Suprapubic skin (tissue), 4 donors: ENCODE measurements at places on chromosomes 2 and 18. TPM values are rescaled to one million over a fixed set of nuclear protein-coding genes. Genes with fewer than 3 reads are reported as not detected.
A peak's percentile ranks its signal among the peaks of the same experiment; 100 is the strongest.

- H3K4me3 ChIP-seq, result peak overlapping the region; percentile 79
- H3K4me1 ChIP-seq, result peaks cover 40% of the 10 kb centered on the region
- no peaks in the 10 kb centered on the region for H3K27me3 ChIP-seq
- H3K36me3 ChIP-seq, result no peaks in the 10 kb centered on the region
- H3K27ac ChIP-seq, result peak overlapping the region; percentile 92
Measured at GRCh38 chr2:63587814-63588384, 378 bp downstream of the WDPCP start.

SERPINB3 gene
- 21.2 TPM for total RNA-seq

DNA sequence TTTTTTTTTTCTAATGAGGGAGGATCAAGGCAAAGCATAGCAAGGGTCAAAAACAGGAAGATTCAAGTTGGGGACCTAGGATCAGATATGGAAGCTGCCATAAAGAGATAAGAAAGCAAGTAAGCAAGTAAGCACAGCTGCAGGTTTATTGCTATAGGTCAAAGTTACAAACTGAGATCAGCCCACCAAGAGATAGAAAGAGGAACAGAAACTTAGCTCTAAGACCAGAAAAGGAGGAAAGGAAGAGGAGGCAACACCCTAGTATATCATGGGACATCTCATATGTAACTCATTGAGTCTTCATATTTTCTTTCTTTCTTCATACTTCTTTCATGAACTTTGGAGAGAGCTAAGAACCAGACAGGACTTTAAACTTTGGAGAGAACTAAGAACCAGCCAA lies 295.9 kb upstream of the CRIM1 start:
- H3K27ac ChIP-seq, result no peak overlapping the region
- no peaks in the 10 kb centered on the region for H3K4me1 ChIP-seq
- no peaks in the 10 kb centered on the region for H3K36me3 ChIP-seq
- no peak for DNase-seq

DNA sequence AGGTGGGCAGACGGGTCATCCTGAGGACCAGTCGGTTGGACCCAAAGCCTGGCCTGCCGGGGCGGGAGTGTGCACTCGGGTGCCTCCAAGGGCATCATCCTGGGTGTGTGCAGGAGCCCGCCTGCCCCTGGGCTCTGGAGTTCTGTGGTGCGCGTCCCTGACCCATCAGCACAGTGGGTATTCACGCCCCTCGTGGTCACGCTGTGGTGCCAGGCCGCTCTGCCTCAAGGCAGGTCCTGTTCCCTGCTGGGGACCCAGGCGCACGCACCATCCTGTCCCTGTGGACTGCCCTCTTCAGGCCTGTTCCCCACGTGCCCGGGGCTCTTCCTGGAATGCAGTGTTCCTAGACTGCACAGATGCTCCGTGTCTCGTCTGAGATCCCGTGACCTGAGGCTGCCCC lies 14.3 kb upstream of the D2HGDH start:
- H3K27ac ChIP-seq, result no peak overlapping the region
- DNase-seq, result no peak
- no peaks in the 10 kb centered on the region for H3K27me3 ChIP-seq
- peaks cover 96% of the 10 kb centered on the region for H3K36me3 ChIP-seq
- no peak overlapping the region for H3K4me3 ChIP-seq

- H3K27me3 ChIP-seq, result no peaks in the 10 kb centered on the region
- H3K4me1 ChIP-seq, result peaks cover 33% of the 10 kb centered on the region
- H3K27ac ChIP-seq, result no peak overlapping the region
- H3K4me3 ChIP-seq, result no peak overlapping the region
- DNase-seq, result peak; percentile 67
- peaks cover 16% of the 10 kb centered on the region for H3K36me3 ChIP-seq
Measured at GRCh38 chr2:72138011-72138881, 9.4 kb downstream of the CYP26B1 start.

DNA sequence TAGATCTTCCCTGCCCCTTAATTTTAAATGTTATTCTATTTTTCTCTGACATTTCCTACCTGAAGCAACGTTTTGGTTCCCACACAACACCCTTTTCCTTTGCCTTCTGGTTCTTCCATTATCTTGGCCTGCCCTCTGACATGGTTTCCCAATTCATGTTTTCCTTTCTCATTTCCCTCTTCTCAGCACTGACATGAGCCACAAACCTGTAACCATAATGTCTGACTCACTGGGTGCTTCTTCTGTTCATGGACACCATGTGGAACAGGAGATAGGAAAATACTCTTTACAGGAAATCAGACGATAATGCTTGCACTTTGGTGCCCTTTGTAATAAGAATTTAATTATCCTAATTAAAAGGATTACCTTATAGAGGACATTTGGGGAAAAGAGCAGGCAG lies 142.0 kb downstream of the ZEB2 start:
- peaks cover 5% of the 10 kb centered on the region for H3K4me1 ChIP-seq
- no peak for DNase-seq
- H3K27me3 ChIP-seq, result no peaks in the 10 kb centered on the region
- no peaks in the 10 kb centered on the region for H3K36me3 ChIP-seq

DNA sequence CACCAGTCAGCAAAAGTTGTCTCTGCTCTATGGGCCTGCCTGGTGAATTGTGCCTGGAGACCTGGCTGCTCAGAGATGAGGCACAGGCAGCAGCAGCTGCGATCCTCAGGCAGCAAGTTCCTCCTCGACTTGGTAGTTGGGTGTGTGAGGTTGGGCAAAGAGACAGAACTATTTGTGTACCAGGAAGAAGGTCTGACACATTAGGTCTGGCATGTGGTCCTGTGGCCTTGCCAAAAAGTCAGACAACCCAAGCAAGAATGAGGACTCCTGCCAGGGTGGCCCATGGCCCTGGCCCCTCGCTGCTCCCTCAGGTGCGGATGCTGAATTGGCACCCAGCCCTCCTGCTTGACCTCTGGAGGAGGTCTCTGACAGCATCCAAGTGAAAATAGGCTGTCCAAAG lies 192.7 kb downstream of the DYSF start:
- no peaks in the 10 kb centered on the region for H3K36me3 ChIP-seq
- no peak overlapping the region for H3K27ac ChIP-seq
- H3K27me3 ChIP-seq, result no peaks in the 10 kb centered on the region

DNA sequence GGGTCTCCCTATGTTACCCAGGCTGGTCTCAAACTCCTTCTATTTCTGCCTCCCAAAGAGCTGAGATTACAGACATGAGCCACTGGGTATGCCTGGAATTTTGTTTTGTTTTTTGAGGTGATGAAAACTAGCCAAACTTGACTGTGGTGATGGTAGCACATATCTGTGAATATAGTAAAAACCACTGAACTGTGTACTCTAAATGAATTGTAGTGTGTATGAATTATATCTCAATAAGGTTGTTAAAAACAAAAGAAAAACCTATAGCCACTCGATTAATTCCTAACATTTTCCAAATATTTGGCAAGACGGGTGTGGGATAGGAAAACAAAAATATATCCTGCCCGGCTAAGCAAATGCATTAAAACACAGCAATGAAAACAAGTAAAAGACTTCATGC lies 1302.3 kb upstream of the CHAC2 start:
- H3K27ac ChIP-seq, result no peak overlapping the region
- H3K36me3 ChIP-seq, result no peaks in the 10 kb centered on the region
- H3K4me3 ChIP-seq, result no peak overlapping the region

DNA sequence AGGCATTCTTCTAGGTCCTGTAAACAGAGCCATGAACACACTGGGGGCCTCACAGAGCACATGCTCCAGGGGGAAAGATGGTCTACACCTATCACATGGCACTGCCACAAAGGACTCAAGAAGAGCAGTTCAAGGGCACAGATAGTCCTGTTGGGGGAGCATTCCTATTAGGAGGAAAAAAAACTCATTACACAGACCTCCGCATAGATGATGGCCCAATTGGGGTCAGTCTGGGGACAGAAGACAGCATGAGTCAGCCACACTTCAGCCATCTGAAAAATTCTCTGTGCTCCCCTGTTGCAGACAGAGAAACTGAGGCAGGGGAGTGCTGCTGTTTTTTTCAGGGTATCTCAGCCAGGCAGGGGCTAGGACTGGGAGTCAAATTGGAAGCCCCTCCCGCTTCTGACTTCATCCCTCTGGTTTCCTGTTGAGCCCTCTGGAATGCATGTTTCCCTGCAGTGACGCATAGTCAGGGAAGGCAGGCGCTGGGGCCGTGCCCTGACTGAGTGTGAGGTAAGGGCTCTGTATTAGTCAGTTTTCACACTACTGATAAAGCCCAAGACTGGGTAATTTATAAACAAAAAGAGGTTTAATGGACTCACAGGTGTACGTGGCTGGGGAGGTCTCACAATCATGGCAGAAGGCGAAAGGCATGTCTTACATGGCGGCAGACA lies 67.9 kb downstream of the RHOB start:
- H3K36me3 ChIP-seq, result no peaks in the 10 kb centered on the region
- peak; percentile 75 for DNase-seq
- H3K27ac ChIP-seq, result peak overlapping the region; percentile 78
- no peak overlapping the region for H3K4me3 ChIP-seq

DNA sequence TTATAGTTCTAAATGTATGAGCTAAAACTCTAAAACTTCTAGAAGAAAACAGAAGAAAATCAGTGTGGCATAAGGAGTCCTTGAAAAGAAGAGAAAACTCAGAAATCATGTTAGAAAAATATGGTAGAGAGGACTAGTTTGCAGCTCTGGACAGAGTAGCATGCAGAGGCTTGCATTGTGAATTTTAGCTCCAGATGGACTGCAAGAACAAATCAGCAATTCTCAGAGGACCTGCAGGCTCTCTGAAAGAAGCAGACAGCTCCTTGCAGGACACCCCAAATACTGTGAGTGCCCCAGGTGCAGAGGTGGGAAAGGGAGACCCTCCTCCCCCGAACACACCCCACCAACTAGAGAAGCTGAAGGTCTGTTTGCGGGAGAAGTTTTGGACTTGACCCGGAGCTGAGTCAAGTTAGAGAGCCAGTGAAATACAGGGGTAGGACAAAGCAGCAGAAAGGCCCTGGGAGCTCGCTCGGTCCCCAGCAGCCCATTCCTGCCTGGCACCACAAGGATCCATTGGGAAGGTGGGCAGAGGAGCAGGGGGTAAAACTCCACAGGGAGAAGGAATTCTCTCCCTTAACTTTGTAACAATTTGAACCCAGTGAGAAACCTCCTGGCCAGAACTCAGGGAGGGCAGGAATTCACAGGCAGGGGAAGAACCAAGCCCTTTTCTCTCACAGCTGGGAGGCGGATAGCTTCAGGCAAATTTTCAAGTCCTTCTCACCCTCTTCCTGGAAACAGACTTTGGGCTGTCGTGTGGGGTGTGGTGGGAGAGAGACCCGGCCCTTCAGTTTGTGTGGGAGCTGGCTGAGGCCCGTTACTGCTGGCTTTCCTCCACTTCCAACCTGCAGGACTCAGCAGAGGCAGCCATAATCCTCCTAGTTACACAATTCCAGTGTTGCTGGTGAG lies 216.2 kb upstream of the SLC35G4 start:
- H3K4me3 ChIP-seq, result no peak overlapping the region
- no peak for DNase-seq
- H3K27ac ChIP-seq, result no peak overlapping the region
- peaks cover 4% of the 10 kb centered on the region for H3K4me1 ChIP-seq
- H3K27me3 ChIP-seq, result no peaks in the 10 kb centered on the region

SALL3 gene
- total RNA-seq, result not detected

EVX2 gene
- total RNA-seq, result not detected

GRCh38 chr2:225056330-225057073 lies 14.2 kb upstream of the DOCK10 start:
- no peak overlapping the region for H3K27ac ChIP-seq
- no peak overlapping the region for H3K4me3 ChIP-seq
- H3K4me1 ChIP-seq, result no peaks in the 10 kb centered on the region
- no peak for DNase-seq

HTR2B gene
- total RNA-seq, result not detected

DNA sequence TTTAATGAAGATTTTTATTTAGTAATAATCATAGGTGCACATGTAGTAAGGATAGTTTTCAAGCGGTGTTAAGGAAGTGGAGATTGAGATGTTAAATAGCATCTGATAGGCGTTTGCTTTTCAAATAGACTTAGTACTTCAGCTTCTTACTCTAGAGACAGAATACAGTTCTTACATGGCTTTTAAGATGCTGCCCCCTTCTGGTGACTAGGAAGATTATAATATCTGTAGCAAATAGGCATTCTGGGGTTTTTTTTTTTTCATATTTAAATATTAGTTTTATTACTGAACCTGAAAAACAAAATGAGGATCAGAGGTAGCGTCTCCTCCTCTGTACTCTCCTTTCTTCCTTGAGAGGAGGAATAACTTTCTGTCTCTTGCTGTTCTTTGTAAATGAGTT lies 100.2 kb downstream of the AGAP1 start:
- H3K4me3 ChIP-seq, result no peak overlapping the region
- DNase-seq, result no peak
- no peaks in the 10 kb centered on the region for H3K4me1 ChIP-seq
- H3K27ac ChIP-seq, result no peak overlapping the region
- H3K36me3 ChIP-seq, result no peaks in the 10 kb centered on the region

GRCh38 chr2:85308896-85309555 lies 18.8 kb downstream of the TGOLN2 start:
- H3K4me3 ChIP-seq, result no peak overlapping the region
- H3K4me1 ChIP-seq, result peaks cover 8% of the 10 kb centered on the region
- no peak for DNase-seq
- H3K36me3 ChIP-seq, result peaks cover 26% of the 10 kb centered on the region
- no peaks in the 10 kb centered on the region for H3K27me3 ChIP-seq

SETBP1 gene
- 13.1 TPM for total RNA-seq

DNA sequence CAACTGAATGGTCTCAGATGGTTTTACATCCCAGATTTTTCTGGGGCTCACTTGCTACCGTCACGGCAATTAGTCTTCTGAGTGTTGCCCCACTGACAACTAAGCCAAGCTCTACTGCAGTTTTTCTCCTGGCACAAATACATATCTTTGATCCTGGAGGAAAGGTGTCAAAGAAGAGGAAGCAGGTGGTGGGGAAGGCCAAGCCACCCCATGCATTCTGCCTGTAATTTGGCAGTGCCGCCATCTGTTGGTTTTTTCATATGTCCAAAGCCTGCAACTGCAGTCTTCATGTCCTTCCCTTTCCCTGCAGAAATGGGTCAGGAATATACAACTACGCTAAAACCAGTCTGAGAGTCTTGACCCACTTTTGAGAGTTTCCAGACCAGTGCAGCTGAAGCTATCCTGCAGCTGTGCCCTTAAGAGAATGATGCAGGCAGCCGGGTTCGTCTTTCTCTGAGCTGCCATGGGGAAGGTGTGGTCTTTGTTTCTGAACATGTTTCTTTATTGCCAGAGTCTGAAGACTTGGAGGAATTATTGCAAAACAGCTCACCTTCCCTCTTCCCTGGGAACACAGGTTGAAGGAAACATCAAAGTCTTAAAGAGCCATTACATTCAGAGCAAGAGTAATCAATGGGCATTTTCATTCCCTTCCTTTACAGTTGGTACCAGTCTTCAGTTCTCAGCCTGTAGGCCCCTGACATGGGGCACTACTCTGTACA lies 71.8 kb upstream of the ATL2 start:
- H3K27ac ChIP-seq, result peak overlapping the region; percentile 76
- peaks cover 49% of the 10 kb centered on the region for H3K4me1 ChIP-seq
- no peaks in the 10 kb centered on the region for H3K36me3 ChIP-seq

SRD5A2 gene
- not detected for total RNA-seq

LYG1 gene
- total RNA-seq, result 4.0 TPM

- DNase-seq, result no peak
- peaks cover 7% of the 10 kb centered on the region for H3K4me1 ChIP-seq
- H3K4me3 ChIP-seq, result no peak overlapping the region
- no peak overlapping the region for H3K27ac ChIP-seq
- H3K27me3 ChIP-seq, result peaks cover 4% of the 10 kb centered on the region
Measured at GRCh38 chr2:69946351-69947324, 14.8 kb downstream of the ASPRV1 start.

- no peaks in the 10 kb centered on the region for H3K36me3 ChIP-seq
- no peak overlapping the region for H3K27ac ChIP-seq
- peaks cover 9% of the 10 kb centered on the region for H3K4me1 ChIP-seq
- no peak overlapping the region for H3K4me3 ChIP-seq
Measured at GRCh38 chr18:48875314-48875941, 75.3 kb downstream of the SMAD7 start.

GRCh38 chr18:55300936-55301531 lies 287.0 kb downstream of the TCF4 start:
- peaks cover 15% of the 10 kb centered on the region for H3K4me1 ChIP-seq
- no peak for DNase-seq
- H3K36me3 ChIP-seq, result no peaks in the 10 kb centered on the region
- H3K4me3 ChIP-seq, result peak overlapping the region; percentile 15
- peak overlapping the region; percentile 46 for H3K27ac ChIP-seq
- H3K27me3 ChIP-seq, result no peaks in the 10 kb centered on the region
